ENCODE measurements at places on chromosomes 12 and 14. TPM values are rescaled to one million over a fixed set of nuclear protein-coding genes. Genes with fewer than 3 reads are reported as not detected.

DNA sequence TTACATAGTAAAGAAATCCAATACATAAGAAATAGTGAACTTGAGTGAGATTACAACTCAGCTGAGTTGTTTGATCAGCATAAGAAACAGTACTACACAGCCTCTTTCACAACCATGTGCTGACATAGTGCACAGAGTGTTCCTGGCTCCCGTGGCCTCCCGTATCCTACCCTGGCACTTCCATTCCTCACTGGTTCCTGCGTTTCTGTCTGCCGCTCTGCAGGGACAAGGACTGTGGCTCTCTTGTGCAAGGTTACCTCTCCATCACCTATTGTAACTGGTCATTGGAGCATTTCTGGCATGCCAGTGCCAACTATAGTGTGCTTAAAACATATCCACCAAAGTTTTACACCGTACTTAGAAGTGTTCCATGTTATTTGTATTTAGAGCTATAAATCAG lies 46.3 kb upstream of the PCED1B start:
- DNase-seq, result peak; percentile 48

GRCh38 chr12:111121840-111122239 lies 201.5 kb upstream of the MYL2 start:
- no peak for DNase-seq

Gene SERPINA5
- total RNA-seq, result 4.0 TPM

DNA sequence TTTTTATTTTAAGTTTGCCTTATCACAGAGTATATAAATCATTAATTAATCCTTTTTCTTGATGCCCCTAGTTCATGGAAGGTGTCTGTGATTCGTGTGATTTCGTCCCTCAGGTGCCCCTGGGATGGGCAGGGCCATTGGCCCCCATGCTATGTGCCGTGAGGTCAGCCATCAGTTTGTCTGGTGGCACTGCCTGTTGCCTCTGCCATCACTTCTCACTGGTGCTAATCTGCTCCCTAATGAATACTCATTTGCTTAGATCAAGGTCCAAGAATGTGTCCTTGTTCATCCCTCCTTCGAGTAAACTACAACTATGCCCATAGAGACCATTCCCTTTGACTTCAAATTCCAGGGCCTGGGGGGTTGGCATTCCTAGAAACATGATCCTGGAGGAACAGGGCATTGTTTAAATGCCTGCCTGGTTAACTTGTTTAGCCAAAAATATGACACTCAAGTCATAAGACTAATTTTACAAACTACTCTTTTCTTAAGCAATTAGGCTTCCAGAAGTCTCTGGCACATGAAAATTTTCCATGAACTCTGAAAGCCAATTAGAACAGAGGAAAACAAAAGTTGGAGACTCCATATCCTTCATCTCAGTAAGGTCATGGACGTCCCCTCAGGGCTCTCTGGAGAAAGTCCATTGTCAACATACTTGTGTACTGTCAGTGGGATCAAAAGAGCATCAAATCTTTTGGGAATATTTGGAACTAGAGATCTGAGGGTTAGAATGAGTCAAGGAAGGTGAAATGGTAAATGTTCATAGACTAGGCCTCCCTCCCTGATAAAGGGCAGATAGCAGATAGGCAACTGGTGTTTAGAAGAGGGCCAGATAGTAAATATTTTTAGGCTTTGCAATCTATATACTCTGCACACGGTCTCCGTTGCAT lies 90.9 kb upstream of the PLXNC1 start:
- DNase-seq, result no peak

Gene LRTM2
- total RNA-seq, result not detected

DNA sequence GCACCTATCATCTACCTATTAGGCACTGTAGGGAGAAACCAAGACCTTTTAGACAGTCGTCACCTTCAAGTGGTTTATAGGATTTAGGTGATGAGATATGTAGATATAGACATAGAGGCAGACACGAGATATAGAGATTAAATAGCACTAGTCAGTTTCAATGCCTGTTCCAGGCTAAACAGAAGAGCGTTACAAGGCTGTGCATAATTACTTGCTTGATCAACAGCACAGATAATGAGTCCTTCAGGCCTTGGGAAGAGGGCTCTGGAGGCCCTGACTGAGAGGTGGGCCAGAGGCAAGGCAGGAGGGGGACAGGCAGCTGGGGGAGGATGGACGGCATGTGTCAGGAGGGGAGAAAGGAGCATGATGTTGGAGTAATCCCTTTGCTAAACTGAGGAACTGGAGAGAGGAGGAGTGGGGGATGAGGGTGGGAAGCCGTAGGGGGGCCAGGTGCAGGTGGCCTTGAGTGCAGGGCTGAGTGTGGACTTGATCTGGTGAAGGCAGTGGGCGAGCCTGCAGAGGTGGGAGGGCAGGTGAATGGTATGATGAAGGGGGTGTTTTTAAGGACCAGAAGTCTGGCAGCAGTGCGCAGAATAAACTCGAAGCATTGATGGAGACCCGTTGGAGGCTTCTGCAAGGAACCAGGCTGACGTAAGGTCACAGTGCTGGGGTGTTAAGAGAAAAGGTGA lies 43.9 kb upstream of the ATP23 start:
- no peak for DNase-seq
